ENCODE measurements at places on chromosomes 11 and 22. TPM values are rescaled to one million over a fixed set of nuclear protein-coding genes. Genes with fewer than 3 reads are reported as not detected.

Gene KIRREL3
- 1.9 TPM for total RNA-seq

Gene ALDH3B1
- 4.7 TPM for total RNA-seq

Gene MUC5AC
- not detected for total RNA-seq

Gene SHANK3
- total RNA-seq = 4.8 TPM

Gene KRTAP5-1
- total RNA-seq = not detected

Gene CRYBB2
- total RNA-seq = not detected

Gene DCHS1
- total RNA-seq = 63.0 TPM

GRCh38 chr11:120268686-120269085 lies 28.7 kb downstream of the POU2F3 start:
- H3K4me1 ChIP-seq = no peaks in the 10 kb centered on the region
- no peaks in the 10 kb centered on the region for H3K36me3 ChIP-seq
- no peak for DNase-seq
- peaks cover 51% of the 10 kb centered on the region for H3K27me3 ChIP-seq

- H3K4me1 ChIP-seq = no peaks in the 10 kb centered on the region
- no peak overlapping the region for H3K4me3 ChIP-seq
- no peak overlapping the region for H3K27ac ChIP-seq
Measured at GRCh38 chr11:42576318-42576717, 735.5 kb upstream of the API5 start.

GRCh38 chr22:26849575-26849974 lies 192.2 kb downstream of the MIAT start:
- H3K4me3 ChIP-seq = no peak overlapping the region
- no peak overlapping the region for H3K27ac ChIP-seq
- peak; percentile 17 for DNase-seq
- H3K27me3 ChIP-seq = no peaks in the 10 kb centered on the region

GRCh38 chr11:35390737-35391682 lies 28.3 kb downstream of the SLC1A2 start:
- H3K4me1 ChIP-seq = peaks cover 29% of the 10 kb centered on the region
- H3K27ac ChIP-seq = no peak overlapping the region
- H3K4me3 ChIP-seq = no peak overlapping the region
- no peaks in the 10 kb centered on the region for H3K36me3 ChIP-seq

DNA sequence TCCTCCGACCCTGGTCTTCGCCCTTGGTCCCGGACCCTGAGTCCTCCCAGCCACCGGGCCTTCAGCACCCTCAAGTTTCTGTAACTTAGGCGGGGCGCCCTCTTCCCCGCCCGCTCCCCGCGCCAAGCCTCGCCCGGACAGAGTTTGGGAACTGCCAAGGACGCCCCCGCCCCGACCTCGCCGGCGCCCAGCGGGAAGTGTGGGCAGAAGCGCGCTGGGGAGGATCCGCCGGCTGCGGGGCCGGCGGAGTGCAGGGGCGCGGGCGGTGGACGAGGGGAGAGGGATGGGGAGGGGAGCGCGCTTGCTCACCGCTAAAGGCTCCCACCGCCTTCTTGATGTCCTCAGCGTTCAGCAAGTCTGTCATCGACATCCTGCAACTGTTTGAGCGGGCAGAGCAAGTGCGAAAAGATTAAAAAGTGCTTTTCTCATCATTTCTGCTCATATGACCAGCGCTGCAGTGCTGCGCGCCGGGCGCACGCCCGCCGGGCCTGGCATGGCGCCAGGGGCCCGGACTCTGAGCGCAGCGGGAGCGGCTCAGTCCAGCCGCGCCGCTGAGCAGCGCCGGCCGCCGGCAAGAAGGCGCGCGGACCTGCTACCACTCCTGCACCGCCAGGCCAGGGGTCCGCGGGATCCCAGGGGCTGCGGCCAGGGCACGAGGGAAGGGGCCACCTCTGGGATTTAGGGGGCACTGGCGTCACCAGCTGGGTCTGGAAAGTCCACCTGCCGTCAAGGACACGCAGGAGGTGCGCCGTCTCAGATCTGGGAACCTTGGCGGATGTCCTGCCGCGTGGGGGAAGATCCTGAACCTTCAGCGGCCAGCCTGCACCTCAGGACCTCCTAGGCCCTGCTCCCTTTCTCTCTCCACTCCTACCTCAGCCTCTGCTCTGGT lies at the start of gene PVALB:
PVALB (minus strand) TSS at position 400 of the 889 bp plus-strand sequence; CDS start at position 370, 30 bp downstream.
- H3K4me3 ChIP-seq = peak within 1 kb of the TSS; percentile 53
- no peak within 1 kb of the TSS for H3K27ac ChIP-seq
- peak; percentile 86 for DNase-seq
- H3K4me1 ChIP-seq = peaks cover 19% of the 10 kb centered on the region
- no peaks in the 10 kb centered on the region for H3K36me3 ChIP-seq

DNA sequence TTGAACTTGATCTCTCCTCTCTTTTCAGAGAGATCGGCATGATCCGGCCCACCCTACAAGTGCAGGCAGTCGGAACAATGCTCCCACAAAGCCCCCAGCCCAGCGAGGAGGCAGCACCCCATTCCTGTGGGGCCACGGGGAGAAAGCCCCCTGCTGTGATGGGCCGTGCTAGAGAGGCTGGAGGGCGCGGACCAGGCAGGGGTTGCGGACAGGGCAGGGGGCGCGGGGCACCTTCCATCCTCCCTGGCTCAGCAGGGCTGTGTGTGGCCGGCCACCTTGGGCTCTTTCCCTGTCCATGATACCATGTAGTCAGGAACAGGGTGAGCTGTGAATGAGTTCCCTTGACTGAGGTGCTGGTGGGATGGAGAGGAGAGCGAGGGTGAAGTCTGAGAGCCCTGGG lies 379.8 kb downstream of the BRD1 start:
- DNase-seq = no peak
- H3K36me3 ChIP-seq = no peaks in the 10 kb centered on the region
- H3K27me3 ChIP-seq = peaks cover 39% of the 10 kb centered on the region
- no peak overlapping the region for H3K27ac ChIP-seq

GRCh38 chr11:18974192-18974591 lies 35.0 kb upstream of the MRGPRX1 start:
- no peaks in the 10 kb centered on the region for H3K36me3 ChIP-seq
- H3K4me1 ChIP-seq = no peaks in the 10 kb centered on the region
- no peak for DNase-seq
- H3K27ac ChIP-seq = no peak overlapping the region
- no peak overlapping the region for H3K4me3 ChIP-seq
- H3K27me3 ChIP-seq = peaks cover 4% of the 10 kb centered on the region

DNA sequence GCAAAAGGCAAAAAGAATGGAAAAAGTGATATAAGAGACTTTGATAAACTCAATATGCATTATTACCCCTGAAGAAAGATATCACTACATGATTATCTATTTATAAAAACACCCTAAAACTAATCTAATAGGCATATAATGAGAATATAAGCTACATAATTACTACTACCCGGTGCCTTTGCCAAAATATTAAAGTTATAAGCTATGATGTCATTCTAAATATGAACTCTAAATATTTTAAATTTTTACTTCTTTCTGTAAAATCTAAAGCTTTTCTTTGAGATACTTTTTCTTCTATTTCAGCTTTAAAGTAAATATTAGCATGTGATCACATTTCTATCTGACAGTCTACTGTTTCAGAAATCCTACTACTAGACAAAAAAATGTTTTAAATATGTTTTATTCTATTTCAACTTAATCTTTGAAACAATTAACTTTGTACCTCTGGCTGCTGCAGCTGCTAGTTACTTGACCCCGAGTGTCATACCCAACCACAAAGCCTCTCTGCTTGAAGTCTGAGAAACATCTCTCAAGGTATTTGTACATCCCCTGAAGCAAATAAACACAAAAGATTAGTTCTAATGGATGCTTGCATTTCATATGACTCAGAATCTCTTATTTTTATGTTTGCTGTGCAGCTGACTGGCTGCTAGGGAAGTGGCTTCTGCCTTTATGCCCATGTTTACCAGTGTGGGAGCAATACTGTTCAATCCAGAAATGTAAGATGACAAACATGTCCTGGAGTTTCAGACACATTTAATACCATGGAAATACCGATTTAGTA lies 26.8 kb downstream of the PGM2L1 start:
- H3K27me3 ChIP-seq = no peaks in the 10 kb centered on the region
- H3K36me3 ChIP-seq = peaks cover 8% of the 10 kb centered on the region
- peak overlapping the region; percentile 94 for H3K27ac ChIP-seq
- no peak for DNase-seq
- H3K4me1 ChIP-seq = peaks cover 43% of the 10 kb centered on the region

DNA sequence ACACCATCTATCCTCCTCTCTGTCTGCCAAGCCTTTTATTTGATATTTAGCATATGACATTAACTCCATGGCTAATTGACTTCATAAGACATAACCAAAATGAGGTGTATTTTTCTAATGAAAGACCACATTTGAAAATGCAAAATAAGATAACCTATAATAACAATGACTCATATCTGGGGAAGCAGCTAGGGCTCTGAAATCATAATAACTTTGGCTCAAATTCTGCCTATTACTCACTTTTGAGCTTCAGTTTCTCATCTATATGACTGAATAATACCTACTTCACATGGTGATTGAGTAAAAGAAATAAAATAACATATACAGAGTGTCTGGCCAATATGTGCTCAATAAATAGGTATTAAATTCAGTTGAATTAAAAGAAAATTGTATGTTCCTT lies 1419.8 kb upstream of the TENM4 start:
- no peaks in the 10 kb centered on the region for H3K27me3 ChIP-seq
- H3K4me3 ChIP-seq = no peak overlapping the region
- H3K4me1 ChIP-seq = no peaks in the 10 kb centered on the region
- H3K36me3 ChIP-seq = no peaks in the 10 kb centered on the region
- no peak for DNase-seq

DNA sequence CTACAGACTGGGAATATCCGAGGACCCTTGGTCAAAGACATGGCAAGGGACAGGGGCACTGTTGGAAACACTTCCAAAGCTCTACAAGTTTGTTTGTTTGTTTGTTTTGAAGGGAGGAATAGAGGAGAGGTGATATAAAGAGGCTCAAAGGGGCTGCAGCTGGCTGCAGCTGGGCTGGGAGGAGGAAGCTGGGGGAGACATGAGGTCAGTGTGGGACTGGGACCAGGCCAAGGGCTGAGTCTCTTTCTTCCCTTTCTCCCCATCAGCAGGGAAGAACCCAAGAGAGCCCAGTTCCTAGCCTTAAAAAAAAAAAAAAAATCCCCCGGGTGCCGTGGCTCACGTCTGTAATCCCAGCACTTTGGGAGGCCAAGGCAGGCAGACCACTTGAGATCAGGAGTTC lies 5.0 kb downstream of the RHOG start:
- no peak overlapping the region for H3K4me3 ChIP-seq
- H3K27me3 ChIP-seq = no peaks in the 10 kb centered on the region
- no peak overlapping the region for H3K27ac ChIP-seq
- no peak for DNase-seq

GRCh38 chr11:128755564-128755963 lies 61.7 kb downstream of the FLI1 start:
- peaks cover 13% of the 10 kb centered on the region for H3K4me1 ChIP-seq
- H3K36me3 ChIP-seq = peaks cover 10% of the 10 kb centered on the region
- H3K27ac ChIP-seq = no peak overlapping the region
- H3K27me3 ChIP-seq = no peaks in the 10 kb centered on the region

DNA sequence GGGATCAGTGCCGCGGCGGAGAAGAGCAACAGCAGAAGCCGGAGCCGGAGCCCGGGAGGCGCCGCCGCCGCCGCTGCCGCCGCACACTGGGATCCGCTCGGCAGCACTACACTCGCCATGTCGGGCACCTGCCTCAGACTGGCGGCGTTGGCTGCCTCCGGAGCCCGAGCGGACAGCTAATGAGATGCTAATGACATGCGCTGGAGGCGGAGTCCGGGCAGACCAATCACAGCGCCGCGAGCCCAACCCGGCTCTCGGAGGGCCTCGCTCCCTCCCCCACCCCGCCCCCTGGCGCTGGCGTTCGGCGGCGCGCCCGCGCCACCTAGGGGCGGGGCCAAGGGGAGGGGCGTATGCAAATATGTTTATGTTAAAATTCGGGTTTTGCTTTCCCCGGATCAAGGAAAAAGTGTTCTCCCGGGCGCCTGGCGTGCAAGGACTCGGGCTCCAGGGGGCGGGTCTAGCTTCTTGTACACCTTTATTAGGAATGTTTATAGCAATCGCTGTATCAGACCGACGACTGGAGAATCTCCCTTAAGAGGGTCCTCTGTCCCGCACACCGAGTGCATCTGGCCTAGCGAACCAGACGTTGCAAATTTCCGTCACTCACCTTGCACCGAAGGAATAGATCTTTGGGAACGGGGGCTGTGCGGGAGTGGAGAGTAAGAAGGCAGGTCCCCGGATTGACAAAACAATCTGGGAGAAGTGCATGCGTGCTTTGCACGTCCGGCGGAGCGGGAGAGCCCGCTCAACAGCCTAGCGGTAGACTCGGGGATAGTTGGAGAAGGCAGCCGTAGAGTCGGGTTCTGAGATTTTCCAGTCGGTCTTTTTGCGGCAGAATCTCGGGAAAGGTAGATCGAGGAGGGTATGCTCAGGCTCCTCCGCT lies at the start of gene CADM1:
CADM1 (minus strand) TSS at position 140 of the 883 bp plus-strand sequence.
- H3K4me3 ChIP-seq = peak within 1 kb of the TSS; percentile 87
- peak; percentile 98 for DNase-seq
- H3K27ac ChIP-seq = peak within 1 kb of the TSS; percentile 64
- peaks cover 42% of the 10 kb centered on the region for H3K27me3 ChIP-seq
- peaks cover 7% of the 10 kb centered on the region for H3K4me1 ChIP-seq

DNA sequence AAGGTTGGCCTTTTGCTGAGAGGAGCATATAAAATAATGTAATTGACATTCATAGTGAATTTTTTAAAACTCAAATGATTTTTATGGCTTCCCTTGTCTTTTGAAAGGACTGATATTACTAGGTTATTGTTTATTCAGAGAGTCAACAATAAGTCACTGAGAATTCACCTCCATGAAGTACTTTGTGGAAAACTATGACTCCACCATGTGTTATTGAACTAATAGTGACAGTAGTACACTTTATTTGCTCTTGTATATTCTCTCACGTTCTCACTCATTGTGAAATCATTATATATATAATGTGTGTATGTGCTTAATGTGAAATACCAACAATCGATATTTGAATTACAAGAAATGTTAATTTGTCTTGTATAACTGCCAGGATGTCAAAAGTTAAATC lies 267.4 kb upstream of the CCDC179 start:
- H3K4me3 ChIP-seq = no peak overlapping the region
- H3K27me3 ChIP-seq = peaks cover 10% of the 10 kb centered on the region
- peaks cover 3% of the 10 kb centered on the region for H3K4me1 ChIP-seq
- DNase-seq = no peak

GRCh38 chr11:119780222-119780953 lies 51.4 kb upstream of the NECTIN1 start:
- no peak for DNase-seq
- peaks cover 18% of the 10 kb centered on the region for H3K27me3 ChIP-seq
- H3K36me3 ChIP-seq = peaks cover 3% of the 10 kb centered on the region

GRCh38 chr22:42805998-42806830 lies 50.9 kb downstream of the ARFGAP3 start:
- DNase-seq = peak; percentile 62

- no peak for DNase-seq
- no peaks in the 10 kb centered on the region for H3K36me3 ChIP-seq
- H3K27me3 ChIP-seq = peaks cover 2% of the 10 kb centered on the region
Measured at GRCh38 chr11:64998141-64998540, 1.4 kb upstream of the BATF2 start.

DNA sequence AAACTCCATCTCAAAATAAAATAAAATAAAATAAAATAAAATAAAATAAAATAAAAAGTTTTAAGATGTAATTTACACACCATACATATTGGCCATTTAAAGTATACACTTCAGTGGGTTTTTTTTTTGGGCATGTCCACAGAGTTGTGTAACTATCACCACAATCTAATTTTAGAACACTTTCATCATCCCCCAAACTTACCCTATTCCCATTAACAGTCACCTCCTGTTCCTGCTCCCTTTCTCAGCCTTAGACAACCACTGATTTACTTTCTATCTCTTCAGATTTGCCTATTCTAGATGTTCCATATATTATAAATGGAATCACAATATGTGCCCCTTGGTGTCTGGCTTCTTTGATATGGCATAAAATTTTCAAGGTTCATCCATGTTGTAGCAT lies 4.6 kb upstream of the ACER3 start:
- H3K27me3 ChIP-seq = no peaks in the 10 kb centered on the region
- peaks cover 2% of the 10 kb centered on the region for H3K4me1 ChIP-seq
- DNase-seq = no peak
